Lower leg skin (tissue), 4 donors: ENCODE measurements at places on chromosomes 6 and 20. TPM values are rescaled to one million over a fixed set of nuclear protein-coding genes. Genes with fewer than 3 reads are reported as not detected.

DNA sequence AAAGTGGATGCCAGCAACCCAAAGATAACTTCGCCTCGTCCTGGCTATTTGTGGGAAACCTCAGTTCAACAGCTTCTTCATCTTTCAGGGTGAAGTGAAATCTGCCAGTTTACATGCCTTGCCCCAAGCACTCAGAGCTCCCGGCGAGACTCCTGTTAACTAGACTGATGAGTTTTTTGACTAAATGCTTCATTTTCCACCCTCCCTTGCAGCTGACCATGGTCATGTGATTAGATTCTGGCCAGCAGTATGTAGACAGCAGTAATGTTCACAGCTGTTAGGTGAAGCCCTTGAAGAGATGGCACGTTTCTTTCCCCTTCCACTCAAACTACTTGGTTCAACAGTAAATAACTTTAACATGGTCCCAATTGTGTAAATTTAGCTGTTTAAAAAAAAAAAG lies 718.8 kb upstream of the FLRT3 start:
- DNase-seq: no peak

DNA sequence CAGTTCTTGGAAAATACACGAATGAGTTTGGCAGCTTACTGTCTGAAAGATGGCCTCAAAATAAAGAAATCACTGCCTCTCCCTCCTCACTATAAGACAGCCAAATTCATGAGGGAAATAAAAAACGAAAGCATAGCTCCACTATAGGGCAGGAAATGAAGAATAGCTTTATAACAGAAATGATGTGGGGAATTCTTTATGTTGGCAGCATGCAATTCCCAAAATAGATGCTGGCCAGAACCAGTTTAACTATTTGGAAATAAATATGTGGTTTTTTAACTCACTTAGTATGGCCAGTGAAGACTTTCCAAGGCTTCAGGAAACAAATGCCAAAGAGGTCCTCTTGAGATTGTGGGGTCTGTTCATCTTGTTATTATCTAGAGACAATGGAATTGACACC lies 100.5 kb downstream of the TBX18 start:
- no peak for DNase-seq

GRCh38 chr6:44068607-44069296 lies 58.5 kb downstream of the MRPL14 start:
- DNase-seq: no peak

DNA sequence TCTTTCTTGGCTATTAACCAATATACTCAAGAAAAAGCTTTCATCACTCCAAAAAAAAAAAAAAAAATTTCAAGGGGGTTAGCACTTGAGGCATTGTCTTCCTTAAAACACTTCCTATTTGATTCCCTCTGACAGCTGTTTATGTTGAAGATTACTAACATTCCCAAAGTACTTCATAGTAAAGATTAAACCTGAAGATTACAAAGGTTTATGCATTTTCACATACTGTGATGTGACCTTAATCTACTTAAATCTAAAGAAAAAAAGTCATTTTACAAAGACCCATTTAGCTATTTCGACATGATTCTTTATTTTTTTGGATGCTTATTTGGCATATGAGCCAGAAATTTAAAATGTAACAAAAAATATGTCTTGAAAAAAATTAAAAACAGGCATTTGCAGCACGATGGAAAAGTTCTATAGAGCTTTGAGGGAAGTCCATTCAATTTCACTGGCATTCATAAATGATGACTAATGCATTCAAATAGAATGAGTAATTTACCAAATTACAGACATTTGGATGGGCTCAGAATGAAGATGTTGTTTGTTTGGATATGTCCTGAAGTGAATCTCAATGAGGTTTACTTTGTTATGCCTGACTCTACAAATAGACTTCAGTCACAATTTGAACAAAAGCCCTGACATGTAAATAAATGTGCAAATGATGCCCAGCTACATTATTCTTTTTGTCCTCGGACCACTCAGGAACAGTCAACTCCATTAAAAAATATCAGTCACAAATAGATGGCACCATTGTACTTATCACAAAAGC lies 674.6 kb upstream of the MARCKS start:
- DNase-seq: no peak

The PRDM13 gene
- 0.10 TPM for total RNA-seq

- no peak for DNase-seq
Observed at GRCh38 chr20:34403908-34404307, 40.8 kb downstream of the ITCH start.

- no peak for DNase-seq
Observed at GRCh38 chr6:32852018-32852843, 1.3 kb downstream of the TAP1 start.

- no peak for DNase-seq
Observed at GRCh38 chr6:31763619-31763940, 1.1 kb downstream of the SAPCD1 start.

GRCh38 chr6:4666886-4667513 lies 109.2 kb upstream of the CDYL start:
- no peak for DNase-seq

GRCh38 chr20:24132246-24132645 lies 143.7 kb upstream of the GGTLC1 start:
- peak; percentile 43 for DNase-seq

The OR2H1 gene
- total RNA-seq: not detected

The MYLIP gene
- total RNA-seq: 49.6 TPM

DNA sequence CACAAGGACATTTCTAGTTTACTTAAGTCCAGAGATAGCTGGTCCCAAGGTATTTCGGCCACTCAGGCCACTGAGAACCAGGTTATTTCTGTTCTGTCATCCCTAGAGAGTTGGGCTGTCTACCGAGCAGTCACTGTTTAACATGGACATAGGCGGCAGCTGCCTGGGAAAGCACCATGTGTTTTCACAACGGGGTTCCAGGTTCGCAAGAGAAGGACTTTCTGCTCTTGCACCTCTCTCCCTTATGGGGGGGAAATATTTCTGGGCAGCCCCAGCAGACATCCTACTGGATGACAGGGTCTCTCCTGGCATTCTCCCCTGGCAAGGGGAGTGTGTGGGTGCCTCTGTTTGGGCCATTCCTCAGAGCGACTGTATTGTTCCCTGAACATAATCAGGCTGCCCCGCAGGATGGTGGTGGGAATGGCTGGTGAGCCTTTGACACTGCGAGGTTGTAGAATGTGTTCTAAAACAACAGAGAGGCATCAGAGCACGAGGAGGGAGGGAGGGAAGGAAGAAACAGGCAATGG lies 64.4 kb upstream of the DUSP22 start:
- no peak for DNase-seq

GRCh38 chr20:50381771-50382593 lies 128.2 kb upstream of the PTPN1 start:
- DNase-seq: no peak

DNA sequence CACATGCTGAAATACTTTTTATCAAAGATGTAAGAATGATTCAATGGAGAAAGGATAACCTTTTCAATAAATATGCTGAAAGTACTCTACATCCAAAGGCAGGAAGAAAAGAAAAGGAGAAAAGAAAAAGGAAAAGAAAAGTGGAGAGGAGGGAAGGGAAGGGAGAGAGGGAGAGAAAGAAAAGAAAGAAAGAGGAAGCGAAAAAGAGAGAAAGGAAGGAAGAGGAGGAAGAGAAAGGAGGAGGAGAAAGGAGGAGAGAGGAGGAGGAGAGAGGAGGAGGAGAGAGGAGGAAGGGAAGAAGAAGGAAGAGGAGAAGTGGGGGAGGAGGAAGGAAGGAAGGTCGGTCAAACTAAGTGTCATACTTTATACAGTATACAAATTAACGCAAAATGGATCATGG lies 297.4 kb upstream of the HSF2 start:
- DNase-seq: no peak

- DNase-seq: no peak
Observed at GRCh38 chr20:8089668-8090067, 42.4 kb upstream of the PLCB1 start.

GRCh38 chr20:6588296-6588695 lies 179.2 kb upstream of the BMP2 start:
- no peak for DNase-seq

The FOXF2 gene
- total RNA-seq: 0.65 TPM

DNA sequence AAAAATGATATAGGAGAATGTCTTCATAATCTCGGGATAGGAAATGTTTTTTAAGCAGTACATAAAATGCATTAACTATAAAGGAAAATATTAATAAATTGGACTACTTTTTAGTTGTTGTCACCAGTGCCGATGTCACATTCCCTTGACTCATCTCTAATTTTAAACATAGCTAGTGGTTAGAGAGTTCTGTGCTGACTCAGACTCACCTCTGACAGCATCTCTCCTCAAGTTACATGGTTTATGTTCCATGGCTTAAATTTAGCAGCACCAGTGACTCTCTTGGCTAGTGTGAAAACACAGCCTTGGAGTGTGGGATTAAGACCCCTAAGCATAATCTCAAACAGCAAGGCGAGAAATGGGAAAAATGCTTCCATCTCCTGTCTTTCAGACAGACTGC lies 311.8 kb upstream of the MMS22L start:
- no peak for DNase-seq

DNA sequence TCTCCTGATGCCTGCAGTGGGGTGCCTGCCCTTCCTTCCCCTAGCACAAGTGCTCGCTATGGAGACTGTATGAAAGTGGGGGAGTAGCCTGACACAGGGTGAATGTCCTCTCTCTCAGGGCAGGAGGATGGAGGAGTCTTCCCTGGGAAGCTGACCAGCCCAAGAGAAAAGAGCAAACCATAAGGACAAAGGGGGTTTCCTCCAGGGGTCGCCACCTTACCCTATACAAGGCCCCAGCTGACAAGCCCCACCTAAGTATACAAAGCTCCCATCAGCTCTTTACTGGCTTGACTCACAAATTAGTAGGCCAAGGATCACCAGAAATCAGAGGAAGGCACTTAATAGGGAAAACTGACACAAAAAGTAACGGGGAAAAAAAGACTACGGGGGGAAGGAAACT lies 54.1 kb downstream of the PLAGL1 start:
- no peak for DNase-seq

The KHDC1L gene
- total RNA-seq: not detected

DNA sequence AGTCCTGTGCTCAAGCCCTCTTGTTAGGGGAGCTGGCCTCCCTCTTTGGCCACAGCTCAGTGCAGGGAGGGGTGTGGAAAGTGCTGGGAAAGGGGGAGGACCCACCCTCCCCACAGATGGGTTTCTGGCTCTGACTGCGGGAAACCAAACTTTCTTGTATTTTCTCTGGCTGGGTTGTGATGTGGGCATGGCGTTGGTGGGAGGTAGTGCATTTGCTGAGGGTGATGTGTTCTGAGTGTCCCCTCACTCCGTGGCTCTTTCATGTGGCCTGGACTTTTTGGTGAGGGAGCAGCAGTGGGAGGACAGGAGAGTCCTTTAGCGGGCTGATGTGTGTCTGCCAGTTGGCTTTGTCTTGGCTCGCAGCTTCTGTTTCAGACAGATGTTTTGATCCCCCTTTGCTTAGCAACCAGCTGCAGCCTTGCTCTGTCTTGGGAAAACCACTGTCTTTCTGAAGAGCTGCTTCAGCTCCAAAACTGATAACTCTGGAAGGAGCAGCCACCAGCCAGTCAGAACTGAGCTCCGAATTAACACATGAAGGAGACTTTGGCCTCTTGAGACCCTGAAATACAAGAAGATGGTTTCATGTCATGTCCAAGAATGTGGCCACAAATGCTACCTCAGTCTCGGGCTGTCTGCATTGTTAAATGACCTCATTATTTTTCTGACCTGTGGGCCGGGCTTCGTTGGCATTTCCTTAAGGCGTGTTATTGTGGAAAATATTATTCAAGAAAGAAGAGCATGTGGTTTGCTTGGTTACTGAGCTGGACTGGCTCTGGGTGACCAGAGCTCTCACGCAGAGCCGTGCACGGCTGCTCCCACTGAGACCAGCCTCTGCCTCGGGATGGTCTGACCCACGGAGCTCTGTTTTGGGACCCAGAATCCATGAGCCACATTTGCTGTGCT lies 21.5 kb downstream of the SYNJ2 start:
- DNase-seq: peak; percentile 67

The FOXS1 gene
- 0.97 TPM for total RNA-seq

GRCh38 chr6:100554228-100554627 lies 89.5 kb upstream of the SIM1 start:
- DNase-seq: no peak

DNA sequence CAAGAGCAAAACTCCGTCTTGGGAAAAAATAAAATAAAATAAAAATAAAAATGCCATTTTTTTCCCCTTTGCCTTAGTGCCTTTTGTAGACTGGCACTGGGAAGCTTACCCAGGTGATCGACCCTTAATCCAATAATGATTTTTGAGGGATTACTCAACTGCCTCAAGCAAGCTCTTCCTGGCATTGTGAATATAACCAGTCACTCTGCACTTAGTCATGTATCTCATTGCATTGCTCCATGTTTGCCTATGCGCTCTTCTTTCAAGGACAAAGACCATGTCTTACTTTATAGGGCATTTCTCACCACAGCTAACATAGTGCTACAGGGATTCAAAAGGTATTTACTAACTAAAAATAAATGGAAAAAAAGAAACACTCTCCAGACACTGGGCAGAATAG lies 13.0 kb downstream of the GFOD1 start:
- no peak for DNase-seq

GRCh38 chr6:56399250-56399671 lies 151.9 kb upstream of the COL21A1 start:
- DNase-seq: no peak

The SPATS1 gene
- total RNA-seq: not detected

The ULBP3 gene
- 2.4 TPM for total RNA-seq

DNA sequence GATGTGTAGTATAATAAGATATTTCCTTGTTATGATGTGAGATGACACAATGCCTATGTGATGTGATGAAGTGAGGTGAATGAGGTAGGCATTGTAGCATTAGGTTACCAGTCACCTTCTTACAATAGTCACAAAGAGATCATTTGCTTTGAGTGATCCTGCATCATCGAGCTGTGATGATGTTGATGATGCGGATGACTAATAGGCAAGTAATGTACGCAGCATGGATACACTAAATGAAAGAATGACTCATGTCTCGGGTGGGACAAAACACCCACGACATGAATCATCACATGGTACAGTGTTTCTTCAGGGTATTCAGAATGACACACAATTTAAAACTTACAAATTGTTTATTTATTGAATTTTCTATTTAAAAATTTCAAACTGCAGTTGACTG lies 806.3 kb upstream of the GJE1 start:
- DNase-seq: no peak

The EFCAB8 gene
- total RNA-seq: not detected

- DNase-seq: no peak
Observed at GRCh38 chr6:117472667-117473066, 9.8 kb upstream of the DCBLD1 start.

The ASIP gene
- 2.0 TPM for total RNA-seq
